ENCODE measurements at places on chromosomes 6 and 20. TPM values are rescaled to one million over a fixed set of nuclear protein-coding genes. Genes with fewer than 3 reads are reported as not detected.

GRCh38 chr6:98547634-98548033 lies 286.7 kb upstream of the POU3F2 start:
- DNase-seq: no peak

DNA sequence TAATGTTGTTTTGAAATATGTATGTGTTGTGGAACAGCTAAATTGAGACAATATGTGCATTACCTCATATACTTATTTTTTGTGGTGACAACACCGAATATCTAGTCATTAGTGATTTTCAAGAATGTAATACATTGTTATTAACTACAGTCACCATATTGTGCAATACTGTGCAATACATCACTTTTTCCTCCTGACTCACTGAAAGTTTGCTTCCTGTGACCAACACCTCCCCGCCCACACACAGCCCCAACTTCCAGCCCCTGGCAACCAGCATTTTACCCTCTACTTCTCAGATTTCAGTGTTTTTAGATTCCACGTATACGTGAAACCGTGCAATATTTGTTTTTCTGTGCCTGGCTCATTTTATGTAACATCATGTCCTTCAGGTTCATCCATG lies 627.9 kb downstream of the PRKN start:
- DNase-seq: no peak

Gene PSORS1C2
- polyA plus RNA-seq: 0.04 TPM

DNA sequence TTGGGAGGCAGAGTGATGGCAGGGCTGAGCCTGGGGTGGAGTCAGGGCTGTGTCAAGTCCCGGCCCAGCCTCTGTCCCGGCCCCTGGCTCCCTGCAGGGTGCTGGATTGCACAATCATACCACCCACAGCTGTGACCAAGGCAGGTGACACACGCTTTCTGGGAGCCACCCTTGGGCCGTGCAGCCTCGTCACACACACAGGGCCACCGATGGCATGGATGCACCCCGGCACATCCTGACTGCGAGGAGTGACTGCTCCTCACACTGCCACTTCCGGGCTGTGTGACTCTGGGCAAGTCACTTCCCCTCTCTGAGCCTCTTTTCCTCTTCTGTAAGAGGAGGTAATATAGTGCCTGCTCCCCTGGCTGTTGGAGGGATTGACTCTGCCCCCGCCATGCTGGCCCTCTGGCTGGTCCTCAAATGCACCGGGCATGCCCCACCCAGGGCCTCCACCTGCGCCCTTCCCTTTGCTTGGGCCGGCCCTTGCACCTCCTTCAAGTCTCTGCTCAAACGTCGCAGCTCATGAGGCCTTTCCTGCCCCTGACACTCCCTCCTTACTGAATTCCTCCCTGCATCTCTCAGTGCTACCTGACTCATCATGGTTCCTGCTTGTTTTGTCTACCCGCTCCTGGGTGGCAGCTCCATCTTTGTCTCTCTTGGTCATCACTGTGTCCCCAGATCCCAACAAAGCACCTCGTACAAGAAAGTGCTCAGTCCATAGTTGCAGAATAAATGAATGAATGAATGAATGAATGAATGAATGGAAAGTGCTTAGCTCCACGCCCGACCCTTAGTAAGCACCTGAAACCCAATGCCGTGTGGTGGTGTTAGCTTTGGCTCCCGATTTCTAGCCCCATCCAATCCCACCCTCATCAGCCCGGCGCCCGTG lies 93.5 kb downstream of the CEBPB start:
- DNase-seq: no peak

DNA sequence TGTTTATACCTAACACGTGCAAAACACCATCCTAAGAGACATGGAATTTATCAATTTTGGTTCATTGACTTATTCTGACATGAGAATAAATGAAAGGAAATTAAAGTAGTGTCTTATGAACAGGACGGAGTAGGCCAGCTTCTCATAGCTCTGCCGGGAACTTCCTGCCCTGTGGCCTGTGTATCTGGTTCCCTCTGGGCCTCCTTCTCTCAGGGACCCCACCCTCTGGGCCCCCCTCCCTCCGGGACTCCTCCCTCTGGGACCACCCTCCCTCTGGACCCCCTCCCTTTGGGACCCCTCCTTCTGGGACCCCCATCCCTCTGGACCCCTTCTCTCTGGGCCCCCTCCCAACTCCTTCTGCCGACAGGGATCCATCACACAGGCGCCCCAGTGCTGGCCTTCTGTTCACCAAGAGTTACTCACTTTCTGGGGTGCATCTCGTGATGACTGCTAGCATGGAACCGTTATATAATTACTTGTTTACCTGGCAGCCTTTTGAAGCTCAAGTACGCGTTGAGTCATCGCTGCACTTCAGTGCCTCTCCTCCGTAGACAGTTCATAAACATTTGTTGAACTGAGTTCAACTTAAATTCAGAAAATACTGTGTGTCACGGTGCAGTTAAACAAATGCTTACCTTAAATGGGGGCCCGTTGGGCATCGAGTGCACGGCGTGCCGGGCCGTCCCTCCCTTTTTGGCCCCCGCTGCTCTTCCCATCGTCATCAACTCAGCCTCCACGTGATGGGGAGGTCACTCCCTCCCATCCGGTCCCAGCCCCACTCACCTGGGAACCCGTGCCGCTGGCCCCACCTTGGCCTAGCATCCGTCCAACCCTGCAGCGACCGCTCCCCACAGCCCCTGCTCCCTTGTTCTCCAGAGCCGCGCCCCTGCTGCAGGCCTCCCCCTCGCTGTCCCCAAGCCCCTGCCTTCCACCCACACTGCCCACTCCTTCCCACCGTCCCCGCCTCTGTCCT lies 8.1 kb downstream of the CCR6 start:
- DNase-seq: no peak

DNA sequence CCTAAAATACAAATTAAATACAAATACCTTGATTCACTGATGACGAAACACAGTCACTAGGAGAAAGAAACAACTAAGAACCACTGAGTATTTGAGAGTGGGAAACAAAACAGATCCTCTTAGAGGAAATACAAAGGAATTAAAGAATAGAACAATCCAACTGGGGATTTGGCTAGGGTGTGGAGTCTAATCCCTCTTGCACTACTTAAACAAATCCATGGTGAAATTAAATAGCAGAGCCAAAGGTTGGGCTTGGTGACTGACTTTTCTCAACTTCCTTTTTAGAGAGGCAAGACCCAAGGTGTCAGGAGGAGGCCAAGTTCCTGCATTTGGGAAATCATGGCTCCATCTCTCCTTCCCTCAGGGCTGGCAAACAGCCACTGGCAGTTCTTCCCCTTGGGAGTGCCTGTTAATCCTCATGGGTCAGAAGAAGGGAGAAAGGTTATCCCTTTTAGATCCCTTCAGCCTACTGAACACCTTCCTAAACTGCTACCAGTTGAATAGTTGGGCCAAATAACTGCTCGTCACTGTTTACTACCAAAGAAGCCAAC lies 101.2 kb upstream of the TRAF3IP2 start:
- DNase-seq: no peak

Gene RAET1E
- polyA plus RNA-seq: 0.61 TPM

GRCh38 chr6:37602801-37603200 lies 94.9 kb downstream of the MDGA1 start:
- no peak for DNase-seq

DNA sequence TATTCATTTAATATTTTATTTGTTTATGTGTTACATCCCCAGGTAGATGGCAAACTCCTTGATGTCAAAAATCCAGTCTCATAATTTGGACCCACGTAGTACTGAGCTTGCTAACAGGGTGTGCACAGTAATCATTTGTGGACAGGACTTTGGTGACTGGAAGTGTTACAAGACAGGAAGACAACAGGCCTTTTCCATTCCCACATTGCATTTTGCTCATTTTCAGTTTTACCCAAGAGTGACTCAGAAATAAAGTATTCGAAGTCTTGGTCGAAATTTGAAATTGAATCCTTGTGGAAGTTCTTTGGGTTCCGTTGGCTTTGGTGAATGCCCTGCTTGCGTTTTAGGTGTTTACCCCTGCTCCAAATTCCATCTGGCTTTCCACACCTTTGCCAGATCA lies 63.0 kb upstream of the THBS2 start:
- no peak for DNase-seq

Gene TP53TG5
- 0.78 TPM for polyA plus RNA-seq

- no peak for DNase-seq
These were observed 44.1 kb upstream of the MOXD1 start for GRCh38 chr6:132445201-132445951.

- no peak for DNase-seq
These were observed 644 bp downstream of the OARD1 start for GRCh38 chr6:41071501-41071922.

DNA sequence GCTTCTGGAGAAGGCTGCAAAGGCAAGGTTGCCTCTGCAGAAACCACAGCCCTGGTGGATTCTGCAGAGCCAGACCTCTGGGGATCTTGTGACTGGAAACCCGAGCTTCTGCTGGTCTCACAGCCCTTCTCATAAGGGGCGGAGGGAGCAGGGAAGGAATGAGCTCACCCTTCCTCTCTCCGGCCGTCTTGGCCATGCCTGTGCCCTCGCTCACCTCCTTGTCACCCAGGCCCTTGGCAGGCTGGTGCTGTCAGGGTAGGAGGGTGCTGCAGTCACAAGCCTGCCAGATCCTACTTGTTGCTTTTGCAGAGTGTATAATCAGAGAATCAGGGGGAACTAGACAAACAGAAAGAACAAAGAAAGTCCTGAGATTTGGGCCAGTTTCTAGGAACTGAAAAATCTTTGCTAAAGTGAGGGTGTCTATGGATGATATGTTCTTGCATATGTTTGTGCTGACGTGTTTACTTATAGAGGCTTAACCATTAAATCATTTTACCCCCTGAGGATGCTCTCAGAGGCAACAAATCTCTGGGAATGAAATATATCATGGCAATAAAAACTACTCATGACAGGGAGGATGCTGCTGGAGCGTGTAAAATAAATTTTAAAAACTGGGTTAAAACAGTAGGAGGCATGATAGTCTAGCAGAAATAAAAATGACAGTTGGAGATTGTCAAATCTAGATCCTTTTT lies 244.9 kb upstream of the SOX4 start:
- no peak for DNase-seq

- DNase-seq: no peak
These were observed 79.2 kb upstream of the PHACTR2 start for GRCh38 chr6:143598466-143599080.

Data from large intestine (tissue), 12 donors.